ENCODE measurements at places on chromosomes 4 and X. TPM values are rescaled to one million over a fixed set of nuclear protein-coding genes. Genes with fewer than 3 reads are reported as not detected.

USP26 gene
- polyA plus RNA-seq, result not detected

EVC gene
- polyA plus RNA-seq, result 32.2 TPM

NIPAL1 gene
- polyA plus RNA-seq, result 3.8 TPM

NSG1 gene
- polyA plus RNA-seq, result 70.3 TPM

PCSK1N gene
- 5.6 TPM for polyA plus RNA-seq

TCEAL3 gene
- 27.6 TPM for polyA plus RNA-seq

ASB5 gene
- 0.33 TPM for polyA plus RNA-seq

RS1 gene
- polyA plus RNA-seq, result 0.39 TPM

DNA sequence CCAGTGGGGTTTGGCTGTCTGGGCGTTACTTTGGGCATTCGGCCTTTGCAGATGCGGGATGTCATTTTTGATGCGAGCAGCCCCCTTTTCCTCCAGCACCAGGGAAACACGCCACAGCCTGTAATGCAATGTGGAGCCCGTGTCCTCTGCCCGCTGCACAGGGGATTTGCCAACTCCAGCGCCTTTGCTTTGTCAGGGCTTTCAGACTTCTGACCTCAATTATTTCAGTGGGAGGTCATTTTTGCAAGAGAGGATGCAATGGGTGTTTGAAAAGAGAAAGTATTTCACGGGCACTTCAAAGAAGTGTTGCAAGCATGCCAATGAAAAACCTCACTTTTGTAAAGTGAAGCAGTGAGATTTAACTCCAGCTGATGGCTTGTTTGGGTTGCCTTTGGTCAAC lies 11.5 kb downstream of the CLCN4 start:
- DNase-seq, result no peak

- no peak for DNase-seq
Measured at GRCh38 chrX:149453030-149453429, 52.1 kb downstream of the IDS start.

GRCh38 chr4:169619518-169619957 lies 840 bp upstream of the CLCN3 start:
- DNase-seq, result no peak

- DNase-seq, result no peak
Measured at GRCh38 chr4:79306795-79307194, 19.1 kb downstream of the NAA11 start.

DNA sequence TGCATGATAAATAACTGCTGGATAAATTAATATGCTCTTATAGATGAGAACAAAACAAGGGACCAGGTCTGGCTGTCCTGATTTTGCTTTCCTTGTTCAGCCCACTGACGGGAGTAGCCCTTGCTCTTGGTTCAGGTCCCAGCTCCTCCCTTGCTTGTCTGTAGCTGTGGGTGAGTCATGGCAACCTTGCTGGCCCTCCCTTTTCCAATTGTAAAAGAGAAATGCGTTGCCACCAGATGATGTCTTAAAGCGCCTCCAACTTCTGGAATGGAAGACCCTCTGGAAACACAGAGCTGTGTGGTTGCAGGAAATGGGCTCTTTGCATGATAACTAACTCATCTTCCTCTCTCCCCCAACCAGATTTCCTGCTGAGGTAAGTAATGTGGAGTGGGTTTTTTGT lies 171.4 kb downstream of the AASDH start:
- no peak for DNase-seq

GRCh38 chr4:11894977-11895376 lies 466.3 kb upstream of the HS3ST1 start:
- DNase-seq, result no peak

- DNase-seq, result no peak
Measured at GRCh38 chrX:1212532-1212931, at the start of gene CRLF2. CRLF2 (minus strand) TSS chrX:1212649; CDS start chrX:1212634, 15 bp downstream.

- DNase-seq, result no peak
Measured at GRCh38 chr4:64250488-64250887, 158.8 kb downstream of the TECRL start.

DNA sequence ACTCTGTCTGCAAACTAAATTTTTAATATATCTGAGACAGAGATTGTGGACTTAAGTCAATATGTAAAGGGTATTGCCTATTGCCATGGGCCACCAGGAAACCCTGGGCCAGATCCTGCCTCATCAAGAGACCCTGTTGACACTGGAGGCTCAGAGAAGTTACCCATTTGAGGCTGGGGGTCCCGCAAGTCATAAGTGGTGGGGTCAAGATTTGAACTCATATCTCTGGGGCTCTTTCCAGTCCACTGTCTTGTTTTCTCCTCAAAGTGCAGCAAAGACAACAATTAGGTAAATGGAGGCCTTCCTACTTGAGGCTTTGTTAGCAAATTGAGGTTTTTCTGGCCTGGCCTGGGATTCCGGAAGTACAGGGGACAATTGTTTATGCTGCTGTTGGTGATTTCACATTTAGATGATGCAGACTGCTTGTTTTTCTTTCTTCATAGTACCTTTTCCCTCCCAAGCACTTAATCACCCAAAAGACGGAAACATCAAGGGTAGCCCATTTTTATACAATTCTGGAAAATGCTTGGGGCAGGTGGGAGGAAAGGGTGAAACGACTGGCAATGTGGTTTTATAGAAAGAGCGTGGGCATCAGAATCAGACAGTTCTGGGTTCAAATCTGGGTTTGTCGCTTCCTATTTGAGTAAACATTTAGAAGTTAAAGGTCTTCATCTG lies 160.0 kb downstream of the SMIM20 start:
- DNase-seq, result no peak

- no peak for DNase-seq
Measured at GRCh38 chr4:184807797-184808712, 17.7 kb downstream of the ACSL1 start.

DNA sequence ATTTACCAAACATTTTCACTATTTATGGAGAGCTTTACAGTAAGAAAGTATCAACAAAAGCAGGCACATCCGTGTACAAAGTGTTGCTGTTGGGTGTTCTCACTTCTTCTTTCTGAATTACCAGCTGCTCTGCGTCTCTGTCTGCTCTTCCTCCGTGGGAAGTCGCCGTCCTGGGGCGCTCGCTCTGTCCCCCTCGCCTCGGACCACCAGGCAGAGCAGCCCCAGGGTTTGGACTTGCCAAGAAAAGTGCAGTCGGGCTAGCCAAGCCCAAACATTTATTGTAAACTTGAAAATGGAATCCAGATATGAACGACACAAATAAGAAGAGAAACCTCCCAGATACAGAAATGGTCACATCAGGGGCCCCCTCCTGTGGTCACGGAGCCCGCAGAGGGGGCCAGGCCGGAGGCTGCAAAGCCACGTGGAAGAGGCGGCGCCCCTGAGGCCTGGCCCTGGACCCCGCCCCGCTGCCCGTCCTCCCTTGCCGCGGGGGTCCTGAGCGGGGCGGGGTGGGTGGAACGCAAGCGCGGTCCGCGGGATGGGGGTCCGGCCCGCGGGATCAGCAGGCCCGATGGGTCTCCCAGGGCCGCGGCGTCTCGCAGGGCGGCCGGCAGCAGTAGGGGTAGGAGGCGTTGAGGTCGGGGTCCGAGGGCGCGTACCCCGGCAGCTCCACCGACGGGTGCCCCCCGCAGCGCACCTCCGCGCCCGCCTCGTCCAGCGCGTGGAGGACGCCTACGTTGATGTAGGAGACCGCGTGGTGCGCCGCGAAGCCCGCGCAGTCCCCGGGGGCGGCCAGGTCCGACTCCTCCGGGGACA lies 1.5 kb downstream of the TMEM271 start:
- no peak for DNase-seq

DNA sequence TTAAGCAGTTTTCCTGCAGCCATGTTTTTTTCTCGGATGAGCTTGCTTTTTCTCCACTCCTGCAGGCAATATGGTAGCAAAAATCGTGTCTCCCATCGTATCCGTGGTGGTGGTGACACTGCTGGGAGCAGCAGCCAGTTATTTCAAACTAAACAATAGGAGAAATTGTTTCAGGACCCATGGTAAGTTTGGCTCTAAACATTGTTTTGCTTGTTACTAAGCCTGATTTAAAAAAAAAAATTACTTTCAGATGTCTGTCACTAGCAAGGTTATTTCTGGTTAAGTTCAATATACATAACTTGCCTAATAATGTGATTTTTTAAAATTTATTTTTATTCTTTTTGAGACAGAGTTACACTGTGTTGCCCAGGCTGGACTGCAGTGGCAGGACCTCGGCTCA lies 17.5 kb upstream of the GYG2 start:
- DNase-seq, result no peak

- no peak for DNase-seq
Measured at GRCh38 chrX:53374222-53374820, 48.1 kb downstream of the SMC1A start.

DNA sequence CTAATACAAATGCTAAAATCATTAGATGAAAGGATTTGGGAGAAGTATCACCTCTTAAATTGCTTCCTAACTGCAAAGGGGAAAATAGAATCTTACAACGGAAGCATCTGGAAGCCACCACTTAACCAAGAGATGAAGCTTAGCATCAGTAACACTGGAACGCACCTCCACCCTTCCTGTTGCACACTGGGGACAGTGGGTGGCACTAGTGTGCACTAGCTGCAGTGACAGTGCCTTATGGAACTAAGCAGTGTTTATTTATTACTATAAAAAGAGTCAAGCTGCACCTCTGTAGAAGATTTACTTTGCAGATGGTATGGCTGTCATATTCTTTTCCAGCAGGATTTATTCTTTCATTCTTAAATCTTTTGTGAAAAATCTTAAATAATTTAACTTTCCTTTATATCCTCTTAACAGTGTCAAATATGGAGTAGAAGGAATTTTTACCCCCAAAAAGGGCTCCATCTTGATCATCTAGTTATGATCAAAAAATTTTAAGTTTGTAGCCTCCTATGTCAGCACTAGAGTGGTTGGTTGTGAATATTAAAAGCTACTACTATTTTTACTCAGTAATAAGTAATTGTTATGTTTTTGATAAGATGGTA lies 76.7 kb downstream of the SCD5 start:
- no peak for DNase-seq

DNA sequence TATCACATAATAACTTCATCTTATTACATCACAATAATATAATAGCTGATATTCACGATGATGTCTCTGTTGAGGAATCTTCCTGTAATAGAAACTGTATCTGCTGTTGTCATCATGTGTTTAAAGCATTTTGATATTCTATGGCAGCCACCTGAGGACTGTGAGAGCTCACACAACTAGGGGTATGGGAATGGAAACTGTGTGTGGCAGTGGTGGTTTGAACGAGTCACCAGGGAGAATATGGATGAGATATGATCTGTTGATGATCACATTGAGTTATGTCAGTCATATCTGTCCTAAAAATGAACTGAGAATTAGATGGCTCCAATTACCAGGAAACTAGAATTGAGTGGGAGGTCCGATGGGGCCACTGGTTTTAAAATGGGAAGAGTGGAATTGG lies 169.6 kb downstream of the MID1IP1 start:
- DNase-seq, result no peak

- no peak for DNase-seq
Measured at GRCh38 chr4:147332091-147332490, 148.8 kb upstream of the EDNRA start.

- DNase-seq, result no peak
Measured at GRCh38 chr4:8916351-8916885, 44.8 kb upstream of the HMX1 start.

DNA sequence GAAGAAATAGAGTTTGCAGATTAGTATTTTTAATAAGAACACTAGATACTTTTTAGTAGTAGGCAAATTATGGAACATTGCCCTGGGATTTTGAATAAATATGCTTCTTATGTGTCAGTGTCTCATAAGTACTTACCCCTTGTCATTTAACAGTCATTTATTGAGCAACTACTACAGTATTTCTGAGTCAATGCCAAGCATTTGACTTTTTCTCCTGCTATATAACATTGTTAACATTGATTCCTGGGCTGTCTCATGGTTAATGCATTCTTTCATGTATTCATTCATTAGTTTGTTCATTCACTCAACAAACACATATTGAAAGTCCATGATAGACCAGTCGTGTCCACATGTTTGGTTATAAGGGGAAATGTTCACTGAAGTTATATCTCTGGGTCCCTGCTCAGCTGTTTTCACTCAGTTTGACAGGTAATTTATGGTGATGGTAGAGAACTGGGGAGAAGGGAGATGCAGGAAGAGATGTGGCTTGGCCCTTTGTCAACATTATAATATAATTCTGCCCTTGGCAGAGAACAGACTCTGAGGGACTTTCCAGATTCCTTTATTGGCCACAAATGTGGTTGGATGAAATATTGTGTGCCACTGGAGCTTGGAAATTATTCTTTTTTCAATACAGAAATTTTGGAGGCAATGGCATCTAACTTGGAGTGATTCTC lies 49.8 kb downstream of the OSTC start:
- no peak for DNase-seq

DNA sequence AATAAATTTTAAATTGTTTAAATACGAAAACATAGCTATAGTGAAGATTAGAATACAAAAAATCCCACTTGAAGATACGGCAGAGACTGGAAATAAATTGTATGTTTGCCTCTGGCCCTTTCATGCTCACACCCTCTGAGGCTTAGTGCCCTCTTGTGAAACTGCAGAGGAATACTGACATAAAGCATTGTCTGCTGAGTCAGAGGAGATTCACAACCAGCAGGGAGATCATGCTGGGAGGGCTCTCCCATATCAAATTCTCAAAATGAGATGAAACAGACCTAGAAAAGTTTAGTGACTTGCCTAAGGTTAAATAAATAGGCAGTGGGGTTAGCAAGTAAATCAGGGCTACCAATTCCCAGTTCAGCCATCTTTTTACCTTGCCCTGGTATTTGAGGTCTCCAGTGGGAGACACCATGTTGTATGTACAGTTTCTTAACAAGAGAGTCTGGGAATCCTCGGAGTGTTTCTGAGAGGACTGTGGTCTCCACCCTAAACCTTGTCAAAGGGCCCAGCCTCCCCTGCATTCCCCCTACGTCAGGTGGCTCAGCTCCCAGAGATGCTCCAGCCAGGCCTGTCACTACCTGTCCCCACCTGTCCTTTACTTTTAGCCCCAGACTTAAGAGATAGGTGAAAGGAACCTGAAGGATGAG lies 581.4 kb upstream of the DIPK2B start:
- no peak for DNase-seq

Data from right lung (tissue), 10 donors.